ENCODE measurements at places on chromosomes 4 and X.
A peak's percentile ranks its signal among the peaks of the same experiment; 100 is the strongest.

GRCh38 chrX:52995987-52996331 is 37.6 kb upstream of the FAM156A start:
- DNase-seq: no peak

GRCh38 chrX:31355206-31355955 is 283.5 kb upstream of the FTHL17 start:
- DNase-seq: no peak

GRCh38 chrX:13996650-13997049 is 33.0 kb downstream of the GEMIN8 start:
- DNase-seq: no peak

- no peak for DNase-seq
Measured at GRCh38 chr4:162392946-162393345, 229.1 kb upstream of the FSTL5 start.

DNA sequence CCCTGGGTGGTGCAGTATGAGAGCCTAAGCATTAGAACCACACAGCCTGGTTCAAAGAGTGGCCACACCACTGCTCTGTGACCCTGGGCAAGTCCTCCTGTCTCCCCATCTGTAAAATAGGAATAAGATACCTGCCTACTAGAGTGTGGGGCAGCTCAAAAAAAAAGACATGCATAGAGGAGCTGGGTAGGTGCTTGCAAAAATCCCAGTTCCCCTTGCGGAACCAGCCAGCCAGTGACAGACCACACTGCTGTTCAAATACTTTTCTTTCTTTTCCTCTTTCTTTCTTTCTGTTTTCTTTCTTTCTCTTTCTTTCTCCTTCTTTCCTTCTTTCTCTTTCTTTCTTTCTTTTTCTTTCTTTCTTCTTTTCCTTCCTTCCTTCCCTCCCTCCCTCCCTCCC is 63.0 kb upstream of the TRIM2 start:
- no peak for DNase-seq

GRCh38 chr4:40548256-40548655 is 81.4 kb downstream of the RBM47 start:
- no peak for DNase-seq

DNA sequence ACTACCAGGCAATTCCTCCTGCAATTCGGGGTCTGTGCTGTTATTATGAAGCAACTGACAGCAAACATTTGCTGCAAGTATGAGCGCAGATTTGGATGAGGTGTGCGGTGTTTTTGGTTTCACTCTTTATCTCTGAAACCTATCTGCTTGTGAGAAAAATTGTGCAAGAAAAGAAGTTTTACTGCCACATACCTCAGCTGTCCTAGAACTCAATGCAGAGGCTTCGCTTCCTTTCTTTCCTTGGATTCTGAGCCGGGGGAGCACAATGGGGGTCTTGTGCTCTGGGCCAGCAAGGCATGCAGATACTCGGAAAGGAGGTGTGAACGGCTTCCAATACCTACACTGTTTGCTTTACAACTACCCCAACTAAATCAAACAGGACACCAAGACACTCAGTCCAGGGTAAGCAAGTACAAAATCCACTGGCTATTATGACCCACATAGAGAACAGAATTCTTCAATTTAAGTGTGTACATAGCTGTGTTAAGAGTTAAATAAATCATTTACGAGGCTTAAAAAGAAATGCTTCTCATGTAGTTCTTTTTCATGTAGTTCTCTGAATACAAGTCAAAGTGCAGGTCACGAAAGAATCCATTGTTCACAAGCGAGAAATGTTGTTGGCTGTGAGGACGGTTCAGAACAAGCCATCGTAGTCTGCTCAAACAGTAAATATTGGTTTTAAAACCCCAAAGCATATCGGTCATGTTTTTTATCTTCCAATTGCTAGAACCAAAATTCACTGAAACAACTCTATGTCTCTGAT is 1.1 kb downstream of the SORBS2 start:
- no peak for DNase-seq

DNA sequence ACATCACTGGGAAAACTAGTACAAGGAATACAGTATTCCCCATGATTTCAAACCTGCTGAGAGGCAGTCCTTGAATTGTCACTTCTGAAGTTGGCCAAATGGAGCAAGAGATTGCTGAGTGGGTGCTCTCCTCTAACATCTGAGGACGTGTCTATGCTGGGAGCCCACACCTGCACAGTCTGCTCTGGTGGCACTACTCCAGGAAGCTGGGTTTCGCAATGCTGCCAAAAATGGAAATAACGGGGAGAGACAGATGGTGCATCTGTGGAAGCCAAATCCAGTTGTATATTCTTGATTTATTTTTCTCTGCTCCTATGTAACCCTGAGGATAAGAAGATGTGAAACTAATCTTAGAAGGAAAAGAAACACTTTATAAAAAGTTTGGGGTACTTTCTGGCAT is 240.1 kb upstream of the CTSO start:
- DNase-seq: no peak

DNA sequence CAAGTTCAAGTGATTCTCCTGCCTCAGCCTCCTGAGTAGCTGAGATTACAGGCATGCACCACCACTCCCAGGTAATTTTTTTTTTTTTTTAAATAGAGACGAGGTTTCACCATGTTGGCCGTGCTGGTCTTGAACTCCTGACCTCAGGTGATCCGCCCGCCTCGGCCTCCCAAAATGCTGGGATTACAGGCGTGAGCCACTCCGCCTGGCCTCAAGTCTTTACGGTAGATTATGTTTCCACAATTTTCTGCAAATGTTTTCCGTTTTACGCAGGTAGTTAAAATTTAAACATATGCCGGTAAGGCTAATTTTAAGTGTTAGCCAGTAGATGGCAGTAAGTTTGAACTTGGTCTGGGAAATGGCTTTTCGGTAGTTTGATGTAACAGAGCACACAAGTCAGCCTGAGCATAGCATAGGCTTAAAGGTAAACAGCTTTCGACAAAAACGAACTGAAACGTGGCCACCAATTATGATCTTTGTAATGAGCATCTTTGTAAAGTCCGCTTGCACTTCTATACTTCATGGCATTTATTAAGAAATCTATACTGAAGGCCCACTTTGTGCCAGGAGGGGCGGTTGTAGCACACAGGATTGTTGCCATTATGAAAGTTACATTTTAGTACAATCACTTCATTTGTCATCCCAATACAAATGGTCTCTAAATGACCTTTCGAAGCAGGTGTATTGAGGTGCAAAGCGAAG is 31.1 kb downstream of the CCKAR start:
- no peak for DNase-seq

- no peak for DNase-seq
Measured at GRCh38 chr4:181146051-181146450, 1097.2 kb upstream of the TENM3 start.

- no peak for DNase-seq
Measured at GRCh38 chr4:73912191-73912590, 43.0 kb downstream of the CXCL1 start.

GRCh38 chr4:3442959-3443749 is 1.4 kb downstream of the HGFAC start:
- DNase-seq: no peak

DNA sequence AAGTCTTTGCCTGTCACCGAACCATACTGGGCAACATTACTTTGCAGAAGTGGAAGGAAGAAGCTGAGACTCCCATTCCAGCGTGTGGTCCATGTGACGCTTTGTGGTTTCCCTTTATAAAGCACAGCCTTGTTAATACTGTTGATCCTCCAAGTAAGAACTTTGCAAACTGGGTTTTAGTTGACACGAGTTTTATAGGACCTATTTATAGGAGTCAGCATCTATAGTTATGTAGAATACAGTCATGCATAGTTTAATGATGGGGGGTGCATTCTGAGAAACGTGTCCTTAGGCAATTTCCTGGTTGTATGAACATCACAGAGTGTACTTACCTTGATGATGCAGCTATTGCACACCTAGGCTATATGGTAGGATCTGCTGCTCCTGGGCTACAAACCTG is 1879.4 kb upstream of the TENM3 start:
- no peak for DNase-seq

GRCh38 chr4:77185686-77186085 is 28.7 kb downstream of the CCNG2 start:
- no peak for DNase-seq

DNA sequence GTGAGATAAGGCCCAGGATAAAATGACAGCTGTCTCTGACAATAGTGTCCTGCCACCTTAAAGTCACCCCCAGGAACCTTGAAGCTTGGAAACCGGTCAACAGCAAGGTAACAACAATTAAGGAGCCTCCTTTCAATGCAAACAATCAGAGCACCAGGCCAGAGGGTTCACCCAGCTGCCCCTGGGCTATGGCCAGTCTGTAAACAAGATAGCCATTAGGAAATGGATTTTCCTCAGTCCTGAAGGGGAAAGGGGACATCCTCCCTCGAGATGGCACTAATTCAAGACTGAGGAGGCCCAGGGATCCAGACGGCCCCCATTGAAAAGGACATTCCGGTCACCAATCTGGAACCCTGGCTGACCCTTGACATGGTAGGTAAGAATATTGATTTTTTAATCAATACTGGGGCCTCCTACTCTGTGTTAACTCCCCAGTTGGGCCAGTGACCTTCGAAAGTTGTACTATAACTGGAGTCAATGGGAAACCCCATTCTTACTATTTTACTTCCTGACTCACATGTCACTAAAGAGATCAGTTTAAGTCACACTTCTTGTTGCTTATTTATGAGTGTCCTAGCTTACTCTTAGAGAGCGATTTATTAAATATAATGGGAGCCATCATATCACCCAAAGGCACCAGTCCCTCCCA is 61.7 kb upstream of the CT45A1 start:
- no peak for DNase-seq

- DNase-seq: no peak
Measured at GRCh38 chr4:175109933-175110332, 191.8 kb downstream of the ADAM29 start.

DNA sequence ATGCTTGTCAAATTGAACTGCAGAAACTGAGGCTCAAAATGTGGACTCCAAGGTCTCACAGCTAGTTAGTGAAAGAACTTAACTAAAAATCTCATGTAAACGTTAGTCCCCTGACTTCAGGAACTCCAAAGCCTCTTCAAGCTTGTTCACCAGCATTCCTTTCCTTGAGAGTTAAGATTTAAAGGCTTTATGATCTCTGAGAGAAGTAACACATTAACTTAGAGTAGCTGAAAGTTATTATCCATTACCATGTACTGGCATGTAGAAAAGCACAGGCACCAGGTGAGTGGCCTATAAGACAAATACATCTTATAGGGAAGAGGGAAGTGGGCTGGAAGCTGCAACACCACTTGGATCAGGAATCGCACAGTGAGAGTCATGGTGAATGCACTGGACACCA is 15.3 kb downstream of the PARM1 start:
- DNase-seq: no peak

GRCh38 chr4:84685105-84685504 is 102.2 kb downstream of the CDS1 start:
- no peak for DNase-seq

DNA sequence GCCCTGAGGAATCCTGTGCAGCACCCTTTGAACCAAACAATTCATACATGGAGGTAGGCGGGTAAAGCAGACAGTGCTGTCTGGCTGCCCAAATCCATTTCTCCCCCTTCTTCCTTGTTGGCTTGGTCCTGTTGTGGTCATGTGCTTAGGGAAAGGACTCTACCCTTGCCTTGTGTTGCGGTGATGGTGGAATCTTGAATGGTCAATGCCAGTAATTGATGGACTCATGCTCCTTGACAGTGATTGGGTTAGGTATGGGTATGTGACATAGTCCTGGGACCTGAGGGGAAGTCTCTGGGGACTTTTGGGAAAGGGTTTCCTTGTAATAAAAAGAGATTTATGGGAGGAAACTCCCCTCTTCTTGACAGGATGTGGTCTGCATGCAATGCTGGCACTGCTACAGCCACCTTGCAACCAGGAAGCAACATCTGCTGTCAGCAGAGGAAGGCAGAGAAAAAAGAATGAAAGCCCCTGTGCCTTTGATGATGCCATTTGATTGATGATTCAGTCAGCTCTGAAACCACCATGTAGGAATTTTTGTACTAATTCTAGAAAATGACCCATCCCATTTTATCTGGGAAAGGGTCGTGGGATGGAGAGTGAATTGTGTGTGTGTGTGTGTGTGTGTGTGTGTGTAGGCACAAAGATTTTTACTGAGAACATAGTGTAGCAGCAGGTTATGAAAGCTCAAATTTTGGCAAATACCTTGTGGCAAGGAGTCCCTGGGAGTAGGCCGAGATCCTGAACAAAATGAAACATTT is 30.0 kb upstream of the HUWE1 start:
- peak; percentile 15 for DNase-seq

GRCh38 chrX:148049441-148049840 is 68.3 kb downstream of the FMR1NB start:
- no peak for DNase-seq

DNA sequence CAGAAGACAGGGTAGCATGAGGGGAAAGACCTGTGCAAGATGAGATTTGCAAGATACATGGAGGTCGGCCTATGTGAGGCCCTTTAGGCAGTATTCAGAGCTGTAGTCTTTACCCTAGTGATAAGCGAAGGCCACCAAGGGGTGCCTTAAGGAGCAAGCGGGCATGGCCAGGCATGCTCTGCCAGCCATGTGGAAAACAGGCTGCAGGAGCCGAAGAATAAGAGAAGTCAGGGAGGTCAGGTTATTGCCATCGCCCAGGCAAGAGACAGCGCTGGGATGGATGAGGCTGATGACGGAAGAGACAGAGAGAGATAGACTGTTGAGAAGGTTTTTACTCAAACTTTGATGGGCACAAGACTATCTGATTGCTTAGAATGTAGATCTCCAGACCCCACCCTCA is 7.0 kb upstream of the FATE1 start:
- DNase-seq: no peak

DNA sequence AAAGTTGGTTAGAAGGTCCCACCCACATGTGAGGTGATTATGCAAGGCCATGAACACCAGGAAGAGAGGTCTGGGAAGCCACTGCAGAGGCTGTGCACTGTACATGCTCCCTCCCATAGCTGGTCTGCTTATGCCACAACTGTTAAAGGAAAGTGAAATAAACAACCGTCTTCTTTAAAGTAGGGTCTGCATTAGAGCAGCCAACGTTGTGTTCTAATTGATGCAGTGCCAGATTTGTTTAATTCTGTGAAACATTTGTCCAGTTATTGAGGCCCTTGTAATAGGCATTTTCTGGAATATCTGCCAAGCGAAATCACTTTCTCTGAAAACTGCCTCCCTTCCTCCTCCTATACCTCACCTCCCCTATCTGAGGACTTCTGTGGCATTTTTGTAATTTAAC is 224.0 kb upstream of the LNX1 start:
- no peak for DNase-seq
